COLO829 (cell line): ENCODE measurements at places on chromosomes 2 and 18.

DNA sequence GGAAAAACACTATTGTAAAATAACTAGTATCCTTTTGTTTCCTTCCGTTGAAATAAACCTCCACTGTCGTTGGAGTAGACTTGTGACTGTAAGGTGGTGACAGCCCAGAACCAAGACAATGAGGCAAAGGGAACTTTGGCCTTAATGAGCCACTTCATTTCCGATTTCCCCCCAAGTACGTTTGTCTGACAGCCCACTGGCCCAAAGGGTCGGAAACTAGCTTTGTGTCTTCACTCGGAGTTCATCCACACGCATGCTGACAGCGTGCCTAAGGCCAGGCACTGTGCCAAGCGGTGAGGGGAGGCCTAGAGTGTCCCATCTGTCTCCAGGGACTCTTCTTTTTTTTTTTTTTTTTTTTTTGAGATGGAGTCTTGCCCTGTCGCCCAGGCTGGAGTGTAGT lies 21.0 kb downstream of the HJURP start:
- no peak for DNase-seq

GRCh38 chr18:24089076-24089475 lies 49.8 kb upstream of the CABYR start:
- DNase-seq = no peak

- DNase-seq = peak; percentile 43
These were observed 132.0 kb upstream of the CCDC195 start for GRCh38 chr2:224847961-224848850.

- DNase-seq = no peak
These were observed 28.1 kb upstream of the THOC1 start for GRCh38 chr18:295756-296490.

DNA sequence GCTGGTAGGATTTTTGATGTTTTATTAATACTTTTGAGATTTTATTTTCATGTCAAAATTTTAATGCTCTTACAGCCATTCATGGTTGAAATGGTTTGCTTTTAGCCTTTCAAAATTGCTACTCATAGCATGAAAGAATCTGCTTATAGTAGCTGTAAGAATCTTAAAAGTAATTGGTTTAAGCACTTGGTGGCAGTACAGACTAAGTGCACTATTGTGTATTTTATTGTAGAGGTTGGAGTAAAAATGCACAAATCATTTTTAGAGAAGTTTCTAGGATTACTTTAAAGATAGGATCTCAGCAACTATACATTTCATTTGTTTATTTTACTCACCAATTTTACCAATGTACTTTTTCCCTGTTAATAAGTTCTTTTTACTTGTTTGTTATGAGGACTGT lies 205.8 kb downstream of the SPAG16 start:
- DNase-seq = no peak

GRCh38 chr2:60794271-60794863 lies 38.3 kb downstream of the PAPOLG start:
- DNase-seq = peak; percentile 58

DNA sequence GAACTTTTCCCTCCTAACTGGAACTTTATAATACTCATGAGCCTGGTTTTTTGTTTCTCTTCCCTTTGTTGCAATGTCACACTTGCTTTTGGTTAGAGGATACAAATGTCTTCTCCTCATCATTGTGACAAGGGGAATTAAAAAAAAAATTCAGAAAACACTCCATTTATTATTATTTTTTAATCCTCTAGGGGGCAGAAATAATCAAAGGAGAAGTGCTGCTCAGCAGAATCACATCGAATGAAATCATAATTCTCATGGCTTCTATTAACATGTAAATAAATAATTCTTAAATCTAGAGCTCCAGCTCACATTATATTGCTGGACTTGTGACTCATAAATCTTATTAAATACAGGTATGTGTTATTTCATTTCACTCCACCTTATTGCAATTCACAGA lies 273.8 kb downstream of the TRIB2 start:
- no peak for DNase-seq

- DNase-seq = peak; percentile 65
These were observed 147.3 kb downstream of the IRS1 start for GRCh38 chr2:226652369-226652768.

DNA sequence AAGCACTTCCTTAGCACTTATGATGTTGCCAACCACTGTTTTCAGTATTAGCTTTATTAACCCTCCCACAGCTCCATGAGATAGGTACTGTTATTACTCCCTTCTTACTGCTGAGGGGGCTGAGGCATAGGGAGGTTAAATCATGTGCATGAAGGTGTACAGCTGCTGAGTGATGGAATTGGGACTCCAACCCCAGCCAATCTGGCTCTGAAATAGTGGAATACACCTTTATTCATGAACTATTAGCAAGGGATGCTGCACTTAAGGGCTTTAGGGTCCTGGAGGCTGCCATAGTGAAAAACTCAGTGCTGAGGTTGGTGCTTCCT lies 19.2 kb downstream of the SMARCAL1 start:
- DNase-seq = no peak
